Kidney epithelial cell (primary cell): ENCODE measurements at places on chromosomes 12 and 14. TPM values are rescaled to one million over a fixed set of nuclear protein-coding genes. Genes with fewer than 3 reads are reported as not detected.

- no peak for DNase-seq
Measured at GRCh38 chr14:51022769-51023168, 72.1 kb downstream of the TRIM9 start.

GRCh38 chr12:112303004-112303403 lies 79.2 kb downstream of the HECTD4 start:
- peak; percentile 55 for DNase-seq

DNA sequence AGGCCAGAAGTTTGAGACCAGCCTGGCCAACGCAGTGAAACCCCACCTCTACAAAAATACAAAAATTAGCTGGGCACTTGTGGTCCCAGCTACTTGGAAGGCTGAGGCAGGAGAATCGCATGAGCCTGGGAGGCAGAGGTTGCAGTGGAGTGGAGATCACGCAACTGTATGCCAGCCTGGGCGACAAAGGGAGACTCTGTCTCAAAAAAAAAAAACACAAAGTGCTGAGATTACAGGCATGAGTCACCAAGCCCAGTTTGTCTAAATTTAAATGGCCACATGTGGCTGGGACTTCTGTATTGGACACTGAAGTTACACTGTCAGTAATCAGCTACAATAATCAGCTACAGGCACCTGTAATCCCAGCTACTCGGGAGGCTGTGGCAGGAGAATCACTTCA lies 100.9 kb upstream of the AEBP2 start:
- no peak for DNase-seq

- DNase-seq = no peak
Measured at GRCh38 chr12:54956322-54956721, 28.2 kb downstream of the TESPA1 start.

GRCh38 chr12:45226021-45226420 lies 10.1 kb downstream of the ANO6 start:
- no peak for DNase-seq

- no peak for DNase-seq
Measured at GRCh38 chr12:74408601-74409166, 129.0 kb upstream of the ATXN7L3B start.

- no peak for DNase-seq
Measured at GRCh38 chr14:36855396-36855795, 193.7 kb downstream of the PAX9 start.

- no peak for DNase-seq
Measured at GRCh38 chr14:58128416-58128815, 23.6 kb downstream of the ARMH4 start.

GRCh38 chr14:30550335-30550734 lies 8.6 kb upstream of the G2E3 start:
- DNase-seq = no peak

DNA sequence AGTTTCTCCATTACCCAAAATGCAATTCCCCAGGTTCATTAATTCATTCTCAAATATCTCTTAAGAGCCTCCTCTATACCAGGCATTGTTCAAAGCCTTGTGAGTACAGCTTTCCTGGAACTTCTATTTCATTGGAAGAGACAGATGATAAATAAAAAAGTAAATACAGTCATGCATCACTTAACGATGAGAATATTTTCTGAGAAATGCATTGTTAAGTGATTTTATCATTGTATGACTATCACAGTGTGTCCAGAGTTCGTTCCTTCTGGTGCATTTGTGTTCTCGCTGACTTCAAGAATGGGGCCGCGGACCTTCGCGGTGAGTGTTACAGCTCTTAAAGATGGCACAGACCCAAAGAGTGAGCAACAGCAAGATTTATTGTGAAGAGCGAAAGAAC lies 66.0 kb downstream of the ANO4 start:
- no peak for DNase-seq

DNA sequence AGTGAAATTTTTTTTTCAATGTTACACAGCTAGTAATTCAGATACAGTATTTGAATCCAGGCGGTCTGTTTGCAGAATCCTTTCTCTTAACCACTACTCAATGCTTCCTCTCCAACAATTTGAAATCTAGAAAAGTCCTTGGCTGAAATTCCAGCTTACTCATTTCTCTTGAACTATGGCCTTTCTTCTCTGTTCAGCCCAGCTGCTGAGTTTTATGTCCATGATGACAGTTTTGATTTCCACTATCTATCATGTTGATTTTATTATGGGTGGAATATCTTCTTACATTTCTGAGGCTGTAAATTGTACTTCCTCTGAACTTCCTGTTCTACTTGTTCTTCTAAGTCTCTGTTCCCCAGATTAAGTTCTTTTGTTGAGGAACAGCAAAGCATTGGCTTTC lies 315.3 kb downstream of the DIO2 start:
- no peak for DNase-seq

DNA sequence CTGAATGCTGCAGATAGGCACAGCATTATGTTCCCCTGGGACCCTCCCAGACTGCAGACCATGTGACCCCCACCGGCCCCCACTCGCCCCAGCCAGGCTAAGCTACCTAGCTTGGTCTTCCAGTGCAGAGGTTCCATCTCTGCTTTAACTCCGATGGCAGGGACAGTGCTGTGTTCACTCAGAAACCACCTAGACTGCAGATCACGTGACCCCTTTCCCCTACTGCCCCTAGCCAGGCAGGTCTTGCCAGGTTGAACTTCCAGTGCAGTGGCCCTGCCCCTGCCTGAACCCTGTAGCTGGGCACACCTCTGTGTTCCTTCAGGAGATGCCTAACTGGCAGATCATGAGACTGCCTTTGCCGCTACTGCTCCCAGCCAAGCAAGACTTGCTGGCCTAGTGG lies 1116.2 kb downstream of the FLRT2 start:
- DNase-seq = no peak

DNA sequence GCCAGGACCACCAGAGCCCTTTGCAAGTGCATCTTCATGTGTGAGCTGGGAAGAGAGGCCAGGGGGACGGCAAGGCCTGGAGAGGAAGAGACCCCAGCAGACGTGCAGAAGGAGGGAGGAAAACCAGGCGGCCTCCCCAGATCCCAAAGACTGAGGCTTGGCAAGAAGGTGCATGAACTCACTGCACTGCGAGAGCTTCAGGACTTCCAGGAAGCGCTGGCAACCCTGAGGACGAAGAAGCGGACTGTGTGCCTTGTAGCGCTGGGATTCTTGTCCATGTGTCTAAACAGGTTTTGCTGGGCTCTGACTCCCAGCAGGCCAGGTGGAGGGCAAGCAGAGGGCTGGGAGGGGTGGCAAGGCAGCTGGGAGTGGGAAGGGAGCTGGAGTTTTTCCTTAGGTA lies 939 bp downstream of the TGFB3 start:
- no peak for DNase-seq

Gene PLEK2
- total RNA-seq = 44.4 and 100 TPM in 2 replicates

Gene GLIPR1L2
- total RNA-seq = 0.14 and 0.29 TPM in 2 replicates

Gene ALG10B
- 3.3 and 3.9 TPM in 2 replicates for total RNA-seq

Gene WNT1
- not detected in 2 replicates for total RNA-seq

Gene DPPA3
- not detected in 2 replicates for total RNA-seq
